ENCODE measurements at places on chromosomes 2 and 18. TPM values are rescaled to one million over a fixed set of nuclear protein-coding genes. Genes with fewer than 3 reads are reported as not detected.

DNA sequence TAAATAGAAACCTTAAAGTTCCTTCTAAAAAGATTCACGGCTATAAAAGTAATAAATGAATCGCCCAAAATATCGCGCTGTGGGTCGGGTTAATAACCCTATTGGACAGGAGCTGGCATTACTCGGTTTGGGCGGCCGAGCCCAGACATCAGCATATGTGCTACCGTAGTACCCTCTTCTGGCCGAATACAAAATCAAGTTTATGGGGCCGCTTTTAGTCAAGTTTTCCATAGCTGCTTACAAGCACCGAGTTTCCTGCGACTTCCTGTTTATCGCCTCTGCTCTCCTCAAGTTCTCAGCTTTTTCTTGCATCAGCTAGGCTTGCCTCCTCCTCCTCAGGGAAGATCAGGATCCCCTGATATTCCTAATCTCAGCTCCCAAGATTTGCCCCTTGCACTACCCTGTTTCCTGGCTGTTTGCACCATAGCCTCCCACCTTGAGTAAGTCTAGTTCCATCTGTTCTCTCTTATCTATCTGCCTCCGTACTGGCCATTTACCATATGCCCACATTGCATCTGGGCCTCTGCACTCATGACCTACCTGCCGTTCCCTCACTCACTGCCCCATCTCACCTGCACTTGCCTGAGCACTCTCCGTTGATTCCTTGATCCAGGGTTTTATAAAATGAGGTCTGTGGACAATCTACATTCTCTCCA, 56.1 kb downstream of the SLC35F5 start:
- no peak for DNase-seq

DNA sequence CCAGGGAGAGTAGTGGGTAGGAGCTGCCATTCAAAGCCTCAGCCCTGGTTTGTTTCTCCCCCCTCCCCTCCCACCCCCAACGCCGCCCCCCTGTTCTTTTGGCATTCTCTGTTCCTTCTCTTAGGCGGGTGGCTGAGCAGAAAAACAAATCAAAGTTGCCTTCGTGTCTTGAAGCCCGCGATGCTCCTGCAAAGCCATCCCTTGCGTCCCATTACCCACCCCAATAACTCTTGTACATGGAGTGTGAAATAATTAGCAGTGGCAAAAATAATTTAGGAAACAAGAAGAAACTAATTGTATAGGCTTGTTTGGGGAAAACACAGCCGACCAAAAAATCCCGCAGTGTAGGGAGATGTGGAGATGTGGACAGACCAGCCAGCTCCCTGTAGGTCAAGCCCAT, 59.6 kb downstream of the CELF4 start:
- no peak for DNase-seq

GRCh38 chr2:72934683-72935610, 17.6 kb downstream of the EMX1 start:
- no peak for DNase-seq

GRCh38 chr2:5913711-5914395, 221.7 kb downstream of the SOX11 start:
- DNase-seq: no peak

GRCh38 chr18:10936176-10937053, 213.0 kb downstream of the PIEZO2 start:
- no peak for DNase-seq

- DNase-seq: no peak
Observed at GRCh38 chr18:45658756-45659155, 43.5 kb downstream of the SLC14A2 start.

DNA sequence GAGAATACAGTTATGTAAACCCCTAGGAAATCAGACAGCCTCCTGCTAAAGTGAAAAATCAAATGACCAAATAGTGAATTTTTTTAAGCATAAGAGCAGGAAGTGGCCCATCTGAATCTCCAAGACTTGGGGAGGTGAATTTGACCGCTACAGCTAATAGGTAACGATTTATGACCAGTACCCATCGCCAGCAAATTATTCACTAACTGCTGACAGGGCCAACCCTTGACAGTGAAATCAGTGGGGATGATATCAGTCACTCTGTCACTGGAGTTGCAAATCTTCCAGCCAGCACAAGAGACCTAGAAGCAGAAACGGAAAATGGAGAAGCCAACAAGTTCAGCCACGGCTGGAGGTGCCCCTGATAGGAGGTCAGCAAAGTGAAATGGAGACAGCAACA, 164.3 kb upstream of the PIK3C3 start:
- no peak for DNase-seq

- no peak for DNase-seq
Observed at GRCh38 chr2:176268976-176269318, 295 bp upstream of the MTX2 start.

GRCh38 chr2:136422512-136422911, 304.6 kb upstream of the CXCR4 start:
- DNase-seq: no peak

- no peak for DNase-seq
Observed at GRCh38 chr2:66573416-66573815, 138.5 kb downstream of the MEIS1 start.

DNA sequence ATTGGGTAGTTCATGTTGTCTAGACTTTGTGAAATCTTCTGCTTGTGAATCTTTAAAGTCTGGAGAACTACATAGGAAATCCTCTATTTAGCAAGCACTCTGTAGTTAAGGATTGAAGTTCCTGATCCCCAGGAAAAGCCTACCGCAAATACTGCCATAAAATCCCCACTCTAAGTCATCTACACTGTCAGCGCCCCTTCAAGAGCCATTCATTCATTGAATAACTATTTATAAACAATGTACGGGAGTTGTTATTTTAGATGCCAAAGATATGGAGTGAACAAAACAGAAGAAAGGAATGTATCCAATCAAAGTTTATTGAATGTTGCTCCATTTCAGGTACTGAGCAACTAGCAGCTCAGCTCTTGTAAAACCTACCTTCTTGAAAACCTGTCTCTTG, 36.5 kb upstream of the SLC39A10 start:
- DNase-seq: no peak

- DNase-seq: no peak
Observed at GRCh38 chr2:62287282-62287681, 91.4 kb downstream of the B3GNT2 start.

GRCh38 chr18:55309249-55309648, 278.7 kb downstream of the TCF4 start:
- no peak for DNase-seq

DNA sequence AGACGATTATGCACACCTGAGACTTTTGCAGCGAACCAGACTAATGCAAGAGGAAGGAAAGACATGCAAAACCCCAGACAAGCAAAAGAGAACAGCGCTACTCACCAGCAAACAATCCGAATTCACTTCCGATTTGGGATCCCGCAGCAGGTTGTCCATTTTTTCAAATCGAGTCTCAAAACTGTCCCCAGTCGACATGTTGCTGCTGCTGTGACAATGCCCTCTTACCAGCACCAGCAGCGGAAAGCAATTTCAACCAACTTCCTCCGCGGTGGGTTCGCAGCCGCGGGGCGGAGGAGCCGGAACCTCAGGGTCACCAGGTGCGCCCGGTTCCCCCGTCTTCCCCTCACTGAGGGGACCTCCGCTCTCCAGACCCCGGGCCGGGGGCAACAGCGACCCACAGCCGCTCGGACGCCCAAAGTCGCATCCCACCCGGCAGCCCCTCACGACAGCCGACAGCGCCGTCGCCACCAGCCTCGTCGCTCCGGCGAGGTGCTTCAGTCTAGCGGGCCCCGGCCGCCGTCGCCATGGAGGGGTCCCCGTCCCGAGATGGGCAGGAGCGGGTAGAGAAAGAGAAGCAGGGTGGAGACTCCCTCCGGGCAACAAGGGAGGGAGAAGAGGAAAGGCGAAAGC, 784 bp downstream of the ROCK1 start:
- peak; percentile 27 for DNase-seq

DNA sequence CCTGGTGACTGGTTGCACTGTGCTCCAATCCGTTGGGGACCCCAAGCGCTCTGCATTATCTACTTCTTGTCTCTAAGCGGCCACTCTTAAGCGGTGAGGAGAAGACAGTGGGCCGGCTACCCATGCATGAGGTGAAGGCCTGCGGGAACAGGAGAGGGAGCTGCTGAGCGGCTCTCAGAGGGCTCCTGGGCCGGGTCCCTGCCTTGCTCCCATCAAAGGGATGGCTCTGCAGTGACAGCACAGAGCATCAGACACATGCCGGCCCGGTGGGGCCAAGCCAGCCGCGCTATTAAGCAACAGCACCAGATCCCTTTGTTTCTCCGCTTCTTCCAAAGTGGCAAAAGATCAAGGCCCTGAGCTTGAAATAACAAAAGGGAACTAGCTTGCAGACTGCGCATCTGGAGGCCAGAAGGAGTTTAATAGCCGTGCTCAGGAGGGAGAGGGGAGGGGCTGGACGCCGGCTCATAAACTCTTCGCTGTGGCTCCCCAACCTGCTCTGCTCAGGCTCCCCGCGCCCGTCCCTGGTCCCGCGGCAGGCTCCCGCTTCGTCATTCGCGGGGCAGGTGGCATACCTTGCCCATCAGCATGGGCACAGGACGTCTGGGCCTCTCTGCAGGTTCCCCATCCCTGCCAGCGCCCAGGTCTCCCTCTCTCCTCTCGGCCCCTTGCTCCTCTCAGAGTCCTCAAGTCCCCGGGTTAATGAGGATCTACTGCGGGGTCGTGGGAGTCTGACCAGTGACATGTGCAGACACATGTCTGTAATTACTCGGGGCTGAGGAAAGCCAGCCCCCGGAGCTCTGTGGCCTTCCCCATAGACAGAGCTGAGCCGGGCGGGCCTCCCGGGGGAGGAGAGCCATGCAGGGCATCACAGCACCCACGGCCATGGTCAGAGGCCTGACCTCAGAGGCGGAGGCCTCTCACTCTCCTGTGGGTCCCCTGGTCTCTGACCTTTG, 96.7 kb downstream of the ASB1 start:
- DNase-seq: no peak

DNA sequence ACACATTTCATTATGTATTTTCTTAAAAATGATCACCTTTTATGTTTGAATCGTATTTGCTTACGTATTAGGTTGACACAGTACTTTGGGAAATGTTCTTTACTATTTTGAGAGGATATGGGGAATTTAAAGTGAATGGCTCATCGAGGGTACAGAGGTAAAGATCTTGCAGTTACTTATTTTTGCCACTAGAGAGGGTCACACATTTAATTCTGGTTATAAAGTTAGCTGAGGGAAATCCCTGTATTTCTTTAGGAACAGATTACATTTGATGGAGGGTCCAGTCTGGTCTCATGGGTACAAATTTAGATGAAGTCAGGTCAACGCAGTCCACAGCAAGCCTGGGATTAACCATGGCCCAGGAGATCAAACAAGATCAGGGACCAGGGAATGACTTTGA, 24.5 kb downstream of the DYNC2LI1 start:
- DNase-seq: no peak

DNA sequence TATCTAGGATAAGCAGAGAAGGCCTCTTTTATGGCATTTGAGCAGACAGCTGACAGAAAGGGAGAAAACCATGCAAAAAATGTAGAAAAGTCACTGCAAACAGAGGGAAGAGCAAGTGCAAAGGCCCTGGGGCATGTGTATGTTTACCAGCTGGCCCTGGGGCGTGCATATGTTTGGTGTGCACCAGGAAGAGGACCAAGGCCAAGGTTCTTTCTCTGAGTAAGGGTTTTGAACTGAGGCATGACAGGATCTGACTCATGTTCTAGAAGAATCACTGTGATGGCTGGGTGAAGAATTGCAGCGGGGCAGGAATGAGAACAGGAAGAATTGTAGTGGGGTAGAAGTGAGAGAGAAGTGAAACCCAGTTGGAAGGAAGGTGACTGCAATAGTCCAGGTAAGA, 69.6 kb downstream of the STEAP3 start:
- no peak for DNase-seq

GRCh38 chr18:62037989-62038778, 145.4 kb upstream of the RNF152 start:
- no peak for DNase-seq

- no peak for DNase-seq
Observed at GRCh38 chr2:21245565-21245964, 121.8 kb downstream of the TDRD15 start.

CASP10 gene
- total RNA-seq: 2.8 TPM

MYO1B gene
- total RNA-seq: 74.6 TPM

RAX gene
- not detected for total RNA-seq

FBXO15 gene
- 2.2 TPM for total RNA-seq

INHA gene
- total RNA-seq: 3.6 TPM

IL36B gene
- not detected for total RNA-seq

GPBAR1 gene
- total RNA-seq: 0.55 TPM

SDC1 gene
- 45.5 TPM for total RNA-seq

VAMP5 gene
- 2.5 TPM for total RNA-seq

C2orf80 gene
- total RNA-seq: not detected

CDK15 gene
- 6.8 TPM for total RNA-seq

ACKR3 gene
- 78.7 TPM for total RNA-seq

RFTN2 gene
- 9.9 TPM for total RNA-seq

LDLRAD4 gene
- total RNA-seq: 26.2 TPM

All from mesothelial cell of epicardium (in vitro differentiated cells).